Retina (tissue), 1 donor: ENCODE measurements at places on chromosomes 12 and 14.

DNA sequence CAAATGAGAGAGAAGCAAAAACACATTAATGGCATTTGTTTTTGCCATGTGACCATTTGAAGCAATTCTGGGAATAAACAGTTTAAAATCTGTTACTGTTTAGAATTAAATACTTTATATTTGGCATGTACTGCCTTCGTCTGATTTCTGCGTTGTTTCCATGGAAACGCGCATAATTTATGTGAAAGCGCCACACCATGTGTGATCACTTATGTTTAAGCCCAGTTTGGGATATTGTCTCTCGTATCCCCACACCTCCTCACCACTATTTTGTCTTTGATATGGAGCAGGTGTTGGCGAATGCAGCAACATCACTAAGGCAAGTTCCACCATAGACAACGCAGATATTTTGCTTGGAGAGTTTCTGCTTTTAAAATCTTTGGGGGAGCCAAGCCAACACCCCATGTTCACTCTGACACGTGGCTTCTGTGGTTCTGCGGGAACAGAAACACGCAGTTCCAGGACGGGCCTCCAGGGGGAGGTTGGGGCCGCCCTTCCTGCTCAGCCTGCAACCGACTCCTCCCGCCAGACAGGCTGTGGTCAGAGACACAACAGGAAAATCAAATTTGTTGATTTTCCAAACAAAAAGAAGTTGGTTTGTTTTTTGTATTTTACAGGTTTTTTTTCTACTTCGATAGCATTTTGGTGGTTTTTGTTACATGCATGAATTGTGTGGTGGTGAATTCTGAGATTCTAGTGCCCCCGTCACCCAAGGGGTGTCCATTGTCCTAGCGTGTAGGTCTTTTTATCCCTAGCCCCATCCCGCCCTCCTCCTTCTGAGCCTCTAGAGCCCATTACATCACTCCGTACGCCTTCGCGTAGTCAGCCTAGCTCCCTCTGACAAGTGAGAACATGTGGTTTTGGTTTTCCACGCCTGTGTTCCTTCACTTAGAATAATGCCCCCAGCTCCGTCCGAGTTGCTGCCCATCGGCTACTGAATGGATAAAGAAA, 101.9 kb upstream of the SFSWAP start:
- DNase-seq, result peak; percentile 86

DNA sequence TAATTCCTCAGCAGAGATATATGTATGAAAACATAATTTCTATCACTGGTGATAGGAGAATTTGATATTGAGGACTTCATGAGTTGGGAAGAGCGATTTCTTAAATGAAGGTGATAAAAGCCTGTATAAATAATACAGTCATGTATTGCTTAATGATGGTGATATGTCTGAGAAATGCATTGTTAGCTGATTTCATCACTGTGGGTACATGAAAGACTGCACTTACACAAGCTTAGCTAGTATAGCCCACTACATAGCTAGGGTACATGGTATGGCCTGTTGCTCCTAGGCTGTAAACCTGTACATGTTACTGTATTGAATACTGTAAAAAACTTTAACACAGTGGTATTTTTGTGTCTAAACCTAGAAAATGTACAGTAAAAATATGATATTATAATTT, 63.4 kb downstream of the ANO4 start:
- DNase-seq, result no peak

DNA sequence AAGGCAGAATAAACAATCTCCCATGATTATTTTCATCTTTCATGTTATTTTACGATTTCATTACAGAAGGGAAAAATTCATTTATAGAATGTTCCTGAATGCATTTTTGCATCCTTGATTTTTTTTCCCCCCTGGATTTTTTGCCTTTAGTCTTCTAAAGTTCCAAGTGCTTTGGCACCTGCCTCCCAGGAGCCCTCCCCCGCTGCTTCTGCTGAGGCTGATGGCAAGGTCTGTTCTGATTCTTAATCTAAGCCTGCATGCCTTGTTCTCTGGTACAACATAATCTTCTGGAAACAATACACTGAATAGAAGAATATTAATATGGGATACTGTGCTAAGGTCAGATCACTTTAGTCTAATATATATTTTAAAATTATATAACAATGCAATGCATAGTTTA, 18.0 kb downstream of the YARS2 start:
- no peak for DNase-seq

GRCh38 chr14:46433381-46433780, 218.2 kb downstream of the RPL10L start:
- no peak for DNase-seq

DNA sequence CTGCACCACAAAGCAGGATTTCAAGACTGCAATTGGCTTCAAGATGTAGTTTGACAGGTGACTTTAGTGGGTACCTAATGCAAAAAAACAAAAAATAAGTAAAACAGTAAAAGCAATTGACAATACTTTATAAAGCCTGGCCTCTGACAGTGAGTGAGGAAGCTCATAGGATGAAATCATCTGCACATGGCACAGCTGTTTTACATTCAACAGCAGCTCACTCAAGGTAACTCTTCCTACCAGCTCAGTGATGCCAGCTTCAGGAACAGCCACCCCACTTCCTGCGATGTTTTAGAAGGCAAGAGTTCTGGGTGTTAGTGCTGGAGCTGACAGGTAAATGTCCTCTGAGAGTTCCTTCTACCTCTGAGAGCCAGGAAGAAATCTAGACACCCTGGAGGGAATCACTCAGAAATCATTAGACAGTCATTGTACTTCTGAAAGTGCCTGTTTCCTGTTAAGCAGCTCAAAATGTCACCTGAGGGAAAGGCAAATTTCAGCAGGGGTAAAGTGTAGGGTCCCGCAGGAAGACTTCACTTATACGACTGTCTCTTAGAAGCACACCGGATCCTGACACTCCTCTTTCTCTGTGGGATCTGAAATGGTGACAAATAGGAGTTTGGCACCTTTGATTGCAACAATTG, 99.9 kb downstream of the FOXN3 start:
- no peak for DNase-seq

GRCh38 chr12:49888461-49889151, 15.1 kb downstream of the FAIM2 start:
- DNase-seq, result no peak

DNA sequence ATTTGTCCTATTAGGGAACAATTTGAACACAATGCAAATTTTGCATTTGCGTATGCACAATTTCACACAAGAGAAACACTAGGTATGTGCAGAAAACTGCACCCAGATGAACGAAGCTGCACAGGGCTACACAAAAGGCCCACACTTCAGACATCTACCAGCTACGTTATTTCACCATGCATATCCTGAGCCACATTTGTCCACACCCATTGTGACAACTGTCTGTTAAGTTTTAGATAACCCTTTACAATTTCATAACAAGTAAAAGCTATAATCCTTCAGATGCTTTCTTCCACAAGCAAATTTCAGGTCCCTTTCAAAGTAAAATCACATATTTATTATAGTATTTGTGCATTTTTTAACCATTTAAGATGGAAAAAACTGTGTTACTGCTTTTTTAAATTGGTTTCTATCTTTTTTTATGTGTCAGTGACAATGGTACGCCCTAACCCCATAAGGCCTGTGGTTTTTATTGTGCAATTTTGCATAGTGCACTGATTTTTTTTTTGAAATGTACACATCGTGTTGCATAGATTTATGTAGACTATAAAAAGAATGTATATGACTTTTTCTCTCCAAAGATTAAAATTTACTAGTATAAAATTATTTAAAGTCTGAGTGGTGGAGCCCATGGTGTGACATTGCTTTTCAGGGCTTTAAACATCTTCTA, 87.8 kb upstream of the BTG1 start:
- DNase-seq, result no peak

DNA sequence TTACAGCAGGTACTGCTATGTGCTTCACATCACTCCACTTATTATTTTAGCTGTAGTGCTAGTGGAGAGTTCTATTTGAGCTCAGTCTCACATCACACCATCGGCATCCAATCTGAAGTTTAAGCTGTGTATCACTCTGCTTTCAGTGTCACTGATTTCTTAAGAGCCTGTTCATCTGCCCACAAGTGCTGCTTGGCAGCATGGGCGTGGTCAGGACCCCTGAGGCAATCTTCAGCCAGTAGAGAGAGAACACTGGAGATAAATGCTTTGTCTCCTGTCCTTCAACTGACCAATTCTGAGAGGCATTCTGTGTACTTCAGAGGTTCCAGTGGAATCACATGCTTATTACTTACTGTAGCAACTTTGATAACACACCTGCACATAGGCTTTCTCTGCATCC, 728.8 kb downstream of the RPS29 start:
- no peak for DNase-seq

- DNase-seq, result no peak
These were observed 2.1 kb upstream of the RABGGTA start for GRCh38 chr14:24273422-24273998.

- no peak for DNase-seq
These were observed 3.6 kb upstream of the MORN3 start for GRCh38 chr12:121673013-121673511.

- no peak for DNase-seq
These were observed 179.6 kb upstream of the NUDT4 start for GRCh38 chr12:93198086-93198485.

GRCh38 chr14:47040550-47040949, 389.0 kb upstream of the RPL10L start:
- peak; percentile 40 for DNase-seq

DNA sequence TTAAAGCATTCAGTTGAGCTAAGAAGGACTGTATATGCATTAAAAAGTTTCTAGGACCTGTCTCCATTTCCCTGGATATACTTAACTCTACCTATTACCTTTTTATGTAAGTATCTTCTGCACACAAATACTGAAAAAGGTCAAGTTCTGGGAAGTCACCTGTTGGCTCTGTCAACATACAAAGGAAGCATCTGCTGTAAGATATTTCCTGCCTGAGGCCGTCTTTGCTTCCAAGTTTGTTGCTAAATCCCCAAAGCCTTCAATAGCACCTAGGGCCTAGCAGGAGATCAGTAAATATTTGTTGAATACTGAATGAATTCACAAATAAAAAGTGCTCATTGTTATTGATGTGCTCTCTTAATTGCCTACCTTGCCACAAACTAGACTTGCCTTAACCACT, 188.4 kb downstream of the DUSP6 start:
- no peak for DNase-seq

DNA sequence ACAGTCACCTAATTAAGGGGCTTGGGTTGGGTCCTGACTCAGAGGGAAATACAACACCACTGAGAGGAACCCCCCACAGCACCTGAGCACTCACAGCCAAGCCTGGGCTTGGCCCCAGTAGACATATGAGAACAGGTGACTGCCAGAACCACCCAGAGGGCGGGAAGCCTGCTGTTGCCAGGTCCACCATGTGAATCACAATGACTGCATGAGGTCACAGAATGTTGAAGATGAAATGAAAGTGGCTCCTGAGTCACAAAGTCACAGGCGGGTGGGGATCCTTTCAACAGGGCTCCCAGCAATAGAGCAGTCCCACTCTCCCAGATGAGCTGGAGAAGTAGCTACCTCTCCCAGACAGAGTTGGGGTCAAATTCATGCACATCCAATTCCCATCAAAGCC, at the start of gene LRRC74A:
TSS of gene LRRC74A (plus strand) at position 287 of the 400 bp plus-strand sequence. CDS start 290 bp downstream, outside the sequence.
- no peak for DNase-seq

DNA sequence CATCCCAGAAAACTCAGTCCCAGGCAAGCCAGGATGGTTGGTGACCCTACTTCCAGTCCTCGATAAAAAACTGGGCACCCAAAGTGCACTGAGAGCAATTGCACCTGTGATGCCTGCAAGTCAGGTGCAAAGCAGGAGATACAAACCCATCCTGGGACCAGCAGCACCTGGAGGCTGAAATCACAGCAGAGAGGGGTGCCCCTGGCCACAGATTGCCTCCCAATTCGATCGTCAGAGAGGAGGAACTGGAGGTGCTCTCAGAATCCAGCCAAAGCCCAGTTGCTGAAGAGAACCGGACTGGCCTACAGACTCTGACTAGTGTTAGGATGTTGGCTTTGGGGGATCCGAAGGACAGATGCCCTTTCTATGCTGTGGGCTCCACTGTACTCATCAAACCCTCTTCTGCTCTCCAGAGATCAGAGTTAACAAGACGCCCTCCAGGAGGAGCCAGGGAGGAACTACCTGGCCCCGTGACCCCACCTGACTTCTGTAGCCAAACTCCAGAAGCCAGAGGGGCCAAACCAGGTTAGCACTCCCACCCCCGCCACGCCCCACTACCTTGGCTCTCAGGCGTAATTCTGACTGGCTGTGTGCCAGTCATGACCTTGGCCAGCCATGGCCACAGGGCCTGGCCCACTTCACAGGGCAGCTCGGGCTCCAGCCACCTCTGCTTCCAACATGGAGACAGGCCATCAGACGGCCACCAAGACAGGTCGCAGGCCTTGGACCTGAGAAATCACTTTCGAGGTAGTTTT, 284.5 kb upstream of the RTL1 start:
- no peak for DNase-seq

GRCh38 chr14:94963051-94963450, 193.1 kb upstream of the GSC start:
- DNase-seq, result no peak

GRCh38 chr12:97380440-97380839, 82.2 kb upstream of the RMST start:
- DNase-seq, result no peak

DNA sequence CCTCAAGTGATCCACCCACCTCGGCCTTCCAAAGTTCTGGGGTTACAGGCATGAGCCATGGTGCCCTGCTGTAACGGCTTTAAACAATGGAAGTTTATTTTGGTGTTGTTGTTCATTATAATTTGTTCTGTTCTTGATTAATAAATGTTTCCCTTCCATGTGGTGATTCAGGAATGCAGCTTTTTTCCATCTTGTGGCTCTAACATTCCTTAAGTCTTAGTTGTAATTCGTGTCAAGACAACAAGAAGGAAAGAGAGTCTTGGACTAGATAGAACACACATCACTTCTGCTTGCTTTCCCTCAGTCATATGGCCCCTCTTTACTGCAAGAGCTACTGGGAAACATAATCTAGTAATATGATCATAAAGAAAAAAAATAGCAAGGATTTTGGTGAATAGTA, 211.6 kb downstream of the SLC6A15 start:
- no peak for DNase-seq

DNA sequence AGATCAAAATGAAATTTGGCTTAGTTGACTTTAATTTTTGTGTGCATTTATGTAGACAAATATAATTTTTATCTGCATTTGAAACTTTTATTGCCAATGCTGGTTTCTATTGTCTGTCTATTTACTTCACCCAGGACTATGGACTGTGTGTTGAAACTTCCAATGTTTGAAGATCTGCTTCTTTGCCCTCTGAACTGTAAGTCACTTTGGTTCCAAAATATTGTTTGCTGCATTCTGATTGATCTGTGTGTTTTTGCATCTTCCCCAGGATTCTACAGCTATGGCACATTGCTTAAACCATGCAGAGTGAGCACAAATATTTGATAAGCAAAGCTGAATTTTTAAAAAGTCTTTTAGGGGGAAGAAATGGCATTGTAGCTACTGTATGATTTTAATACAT, 131.0 kb upstream of the SOX5 start:
- DNase-seq, result no peak
